ENCODE measurements at places on chromosomes 3 and 15.

DNA sequence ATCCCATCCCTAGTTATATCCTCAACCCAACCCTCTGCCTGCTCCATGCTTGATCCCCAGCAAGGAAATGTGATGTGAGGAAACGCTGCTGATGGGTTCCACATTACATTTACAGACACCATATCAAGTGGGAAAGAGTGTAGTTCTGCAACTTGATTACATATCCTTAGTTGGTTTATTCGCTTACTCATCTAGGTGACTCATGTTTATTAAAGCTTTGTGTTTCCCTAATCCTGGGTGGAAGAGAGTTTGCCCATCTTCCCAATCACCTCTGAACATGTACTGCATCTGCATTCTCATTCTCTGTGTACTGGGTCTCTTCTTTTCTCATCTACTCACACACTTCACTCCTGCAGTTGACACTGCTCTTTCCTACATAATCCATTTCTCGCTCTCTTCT is 91.7 kb upstream of the PDZRN3 start:
- no peak for DNase-seq

DNA sequence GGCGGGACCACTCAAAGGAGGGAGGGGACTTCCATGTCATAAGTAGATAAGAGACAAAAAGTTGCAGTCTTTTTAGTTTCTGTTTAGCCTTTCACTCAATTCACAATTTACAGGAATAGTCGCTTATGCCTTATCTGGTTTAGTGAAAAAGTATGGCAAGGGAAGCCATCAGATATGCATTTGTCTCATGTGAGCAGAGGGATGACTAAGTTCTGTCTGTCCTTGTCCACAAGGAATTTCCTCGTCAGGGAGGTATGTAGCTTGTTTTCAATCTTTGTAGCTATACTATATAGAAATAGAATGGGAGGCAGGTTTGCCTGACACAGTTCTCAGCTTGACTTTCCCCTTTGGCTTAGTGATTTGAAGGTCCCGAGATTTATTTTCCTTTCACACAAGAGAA is 882.8 kb downstream of the NAALADL2 start:
- DNase-seq: no peak

GRCh38 chr3:119933207-119933606 is 151.3 kb downstream of the NR1I2 start:
- no peak for DNase-seq

- no peak for DNase-seq
Observed at GRCh38 chr3:58531956-58532355, 5.0 kb downstream of the ACOX2 start.

DNA sequence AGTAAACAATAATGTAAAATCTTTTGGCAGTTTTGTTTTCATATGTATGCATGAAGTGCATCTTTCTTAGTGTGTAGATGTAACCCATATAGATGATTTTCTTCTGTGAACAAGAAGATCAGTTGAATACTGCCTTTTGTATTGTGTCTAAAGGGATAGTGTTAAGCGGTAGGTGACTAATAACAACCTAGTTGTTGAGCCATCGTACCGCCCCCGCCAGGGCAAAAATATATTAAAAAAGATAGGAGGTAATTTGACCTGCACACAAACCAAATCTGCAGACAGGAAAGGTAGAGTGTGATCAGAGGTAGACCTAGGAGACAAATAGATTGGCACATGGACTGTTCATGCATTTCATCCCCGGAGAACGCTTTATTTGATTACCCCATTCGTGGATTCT is 3.3 kb upstream of the GMNC start:
- no peak for DNase-seq

- no peak for DNase-seq
Observed at GRCh38 chr15:68464448-68465090, 32.6 kb upstream of the ITGA11 start.

- no peak for DNase-seq
Observed at GRCh38 chr3:53230789-53231188, 25.0 kb downstream of the TKT start.

- no peak for DNase-seq
Observed at GRCh38 chr15:65887565-65887964, 18.3 kb downstream of the RAB11A start.

DNA sequence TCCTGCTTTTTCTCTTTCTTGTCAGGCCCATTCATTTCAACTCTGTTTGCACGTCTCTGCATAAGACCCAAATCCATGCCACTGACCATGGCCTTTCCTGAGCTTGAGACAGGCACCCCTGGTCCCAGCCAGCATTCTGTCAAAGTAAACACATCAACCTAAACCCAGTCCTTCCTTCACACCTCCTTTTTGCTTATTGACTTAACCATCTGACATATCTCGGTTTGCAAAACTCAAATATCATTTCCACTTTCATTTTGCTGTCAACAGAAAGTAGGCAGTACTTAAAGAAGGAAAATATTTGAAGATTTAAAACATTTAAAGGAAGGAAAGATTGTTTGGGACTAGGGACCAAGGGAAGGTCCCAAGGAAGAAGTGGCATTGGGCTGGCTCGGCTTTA is 48.2 kb upstream of the KBTBD8 start:
- DNase-seq: no peak

GRCh38 chr15:68256675-68257450 is 20.7 kb upstream of the FEM1B start:
- DNase-seq: peak; percentile 95

DNA sequence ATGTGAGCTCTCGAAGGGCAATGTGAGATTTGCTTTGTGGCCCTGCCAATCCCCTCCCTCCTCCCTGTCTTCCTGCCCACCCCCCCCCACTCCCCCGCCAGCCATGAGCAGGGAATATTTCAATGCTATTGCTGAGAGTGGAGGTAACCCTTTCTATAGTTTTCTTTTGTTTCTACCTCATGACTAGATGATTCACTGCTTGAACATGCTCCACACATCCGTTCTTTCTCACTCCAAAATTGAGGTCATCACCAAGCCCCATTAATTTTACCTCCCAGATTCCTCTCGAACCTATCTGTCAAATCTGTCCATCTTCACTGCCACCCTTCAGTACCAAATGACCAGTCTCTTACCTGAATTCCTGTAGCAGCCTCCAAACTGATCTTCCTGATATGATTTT is 12.2 kb downstream of the ZNF774 start:
- no peak for DNase-seq

Data from RWPE2 (cell line).